ENCODE measurements at places on chromosomes 6 and 20.

DNA sequence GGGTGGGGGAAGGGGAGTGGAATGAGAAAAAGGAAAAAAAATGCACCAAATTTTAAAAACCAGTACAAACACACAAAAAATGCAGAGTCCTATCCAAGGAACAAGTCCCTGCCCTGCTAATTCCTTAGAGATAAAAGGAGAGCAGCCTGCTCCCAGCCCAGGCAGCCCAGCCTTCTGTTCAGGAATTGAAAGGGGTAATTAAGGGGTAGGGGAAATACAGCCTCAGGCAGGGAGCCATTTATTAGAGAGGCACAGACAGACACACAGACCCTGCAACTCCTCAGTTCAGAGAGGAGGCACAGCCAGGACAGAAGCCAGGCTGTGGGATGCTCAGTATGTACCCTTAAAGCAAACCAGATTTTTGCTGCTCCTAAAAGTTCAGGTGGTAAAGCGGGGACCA lies 137.2 kb downstream of the EYA2 start:
- no peak for DNase-seq

GRCh38 chr6:106122306-106122918 lies 36.3 kb downstream of the PRDM1 start:
- no peak for DNase-seq

DNA sequence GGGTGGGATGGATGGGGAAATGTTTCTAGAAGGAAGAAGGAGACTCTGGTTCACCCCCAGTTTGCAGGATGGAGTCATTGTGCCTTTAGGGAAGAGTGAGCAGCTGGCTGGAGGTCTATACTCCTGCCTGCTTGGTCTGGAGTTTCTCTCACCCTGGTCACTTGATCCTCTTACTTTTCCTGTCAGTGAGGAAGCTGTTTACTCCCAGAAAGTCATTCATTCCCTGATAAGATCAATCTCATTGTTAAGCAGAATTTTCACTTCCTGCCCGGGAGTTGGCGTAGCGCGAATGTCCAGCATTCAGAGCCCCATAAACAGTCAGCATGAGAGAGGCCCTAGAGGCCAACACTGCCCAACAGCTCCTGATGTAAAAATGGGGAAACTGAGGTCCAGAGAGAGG lies 70.4 kb upstream of the SIRPA start:
- DNase-seq = no peak

GRCh38 chr20:15857173-15857784 lies 716.0 kb downstream of the KIF16B start:
- no peak for DNase-seq

DNA sequence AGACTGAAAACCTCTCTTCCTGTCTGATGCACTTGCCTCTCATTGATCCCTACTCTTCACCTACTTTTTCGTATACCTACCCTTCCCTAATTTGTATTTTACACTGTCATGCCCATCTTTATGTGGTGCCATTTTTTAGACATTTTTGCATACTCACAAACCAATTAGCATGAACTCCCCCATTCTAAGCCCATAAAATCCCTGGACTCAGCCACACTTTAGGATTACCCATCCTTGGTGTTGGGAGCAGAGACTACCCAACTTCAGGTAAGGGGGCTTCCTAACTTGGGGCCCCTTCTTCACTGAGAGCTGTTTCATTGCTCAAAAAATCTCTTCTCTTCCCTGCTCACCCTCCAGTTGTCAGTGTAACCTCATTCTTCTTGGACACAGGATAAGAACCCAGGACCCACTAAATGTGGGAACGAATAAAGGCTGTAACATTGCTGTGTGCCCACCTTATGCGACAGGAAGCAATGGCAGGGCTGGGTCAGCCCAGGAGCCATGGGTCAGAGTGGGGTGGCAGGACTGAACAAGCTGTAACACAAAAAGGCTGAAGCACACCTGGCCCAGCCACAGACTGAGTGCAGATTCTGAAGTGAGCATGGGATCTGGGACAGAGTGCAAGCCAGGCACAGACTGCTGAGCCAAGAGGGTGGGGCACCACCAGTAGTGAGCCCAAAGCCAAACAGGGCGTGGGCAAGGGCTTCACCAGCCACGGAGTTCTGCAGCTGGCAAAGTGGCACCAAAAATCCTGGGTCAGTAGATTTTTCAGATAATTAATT lies 789.1 kb upstream of the HS3ST5 start:
- DNase-seq = no peak

GRCh38 chr20:37773291-37773826 lies 79.5 kb downstream of the CTNNBL1 start:
- no peak for DNase-seq

DNA sequence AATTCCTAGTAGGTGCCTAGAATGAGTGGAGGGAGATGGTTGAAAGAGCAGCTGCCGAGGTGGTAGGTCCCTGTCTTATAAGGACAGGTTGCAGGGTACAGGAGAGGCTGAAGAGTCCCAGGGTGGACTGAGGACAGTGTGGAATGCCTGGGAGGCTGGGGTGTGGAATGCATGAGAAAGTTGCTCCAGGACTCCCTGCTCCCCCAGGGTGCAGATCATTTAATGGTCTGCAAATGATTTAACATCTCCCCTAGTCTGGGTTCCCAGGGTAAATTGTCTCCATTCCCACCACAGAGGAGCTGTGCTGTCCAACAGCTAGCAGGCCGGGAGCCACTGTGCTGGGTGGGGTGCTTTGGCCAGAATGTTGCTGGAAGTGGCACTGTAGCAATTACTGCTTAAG lies 76.0 kb downstream of the CD83 start:
- no peak for DNase-seq

All from fibroblast of gingiva (primary cell).